WERI-Rb-1 (cell line): ENCODE measurements at places on chromosomes 6 and 20.

GRCh38 chr6:64266351-64266821 lies 630.8 kb downstream of the PHF3 start:
- DNase-seq = no peak

GRCh38 chr6:2171728-2172127 lies 73.7 kb downstream of the GMDS start:
- no peak for DNase-seq

DNA sequence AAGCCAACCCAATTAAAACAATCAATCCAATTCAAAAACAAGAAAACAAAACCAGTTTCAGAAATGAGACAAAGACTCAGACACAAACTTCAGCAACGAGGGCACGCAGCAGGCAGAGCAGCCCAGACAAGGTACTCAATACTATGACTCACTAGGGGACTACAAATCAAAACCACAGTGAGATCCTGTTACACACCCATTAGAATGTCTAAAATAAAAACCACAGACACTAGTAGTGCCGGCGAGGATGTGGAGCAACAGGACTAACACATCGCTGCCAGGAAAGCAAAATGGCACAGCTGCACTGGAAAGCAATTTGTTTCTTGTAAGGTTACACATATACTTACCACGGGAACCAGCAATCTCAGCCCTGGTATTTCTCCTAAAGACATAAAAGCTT lies 28.4 kb upstream of the MAS1L start:
- DNase-seq = no peak

DNA sequence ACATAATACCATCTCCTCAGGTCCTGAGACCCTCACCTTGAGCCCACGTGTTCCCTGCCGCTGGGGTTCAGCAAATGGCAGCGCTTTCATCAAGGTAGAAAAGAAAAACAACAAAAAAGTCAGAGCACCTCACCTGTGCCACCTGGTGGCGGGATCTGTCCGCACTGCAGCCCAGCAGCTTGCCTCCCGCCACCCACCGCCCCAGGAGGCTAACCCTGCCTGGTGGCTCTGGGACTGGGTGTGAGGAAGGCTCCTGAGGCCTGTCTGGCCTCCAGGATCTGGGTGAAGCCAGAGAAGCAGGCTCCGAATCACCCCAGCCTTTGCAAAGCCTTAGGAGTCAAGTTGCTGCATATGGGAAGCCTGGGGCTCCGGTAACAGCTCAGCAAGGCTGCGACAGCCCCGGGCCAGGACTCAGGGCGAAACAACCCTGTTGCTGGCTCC lies 270.8 kb downstream of the BMP7 start:
- DNase-seq = peak; percentile 22

DNA sequence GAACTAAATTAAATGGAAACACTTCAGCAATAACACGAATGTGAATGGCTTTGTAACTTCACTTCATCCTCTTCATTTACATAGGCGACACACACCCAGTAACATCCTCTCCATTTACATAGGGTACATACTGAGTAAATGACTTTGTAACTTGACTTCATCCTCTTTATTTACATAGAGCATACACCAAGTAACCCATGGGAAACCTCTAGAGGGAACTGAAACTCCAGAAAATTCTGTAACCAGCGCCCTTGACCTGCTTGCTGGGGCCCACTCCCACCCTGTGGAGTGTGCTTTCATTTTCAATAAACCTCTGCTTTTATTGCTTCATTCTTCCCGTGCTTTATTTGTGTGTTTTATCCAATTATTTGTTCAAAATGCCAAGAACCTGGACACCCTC lies 81.6 kb upstream of the OPRM1 start:
- DNase-seq = no peak

DNA sequence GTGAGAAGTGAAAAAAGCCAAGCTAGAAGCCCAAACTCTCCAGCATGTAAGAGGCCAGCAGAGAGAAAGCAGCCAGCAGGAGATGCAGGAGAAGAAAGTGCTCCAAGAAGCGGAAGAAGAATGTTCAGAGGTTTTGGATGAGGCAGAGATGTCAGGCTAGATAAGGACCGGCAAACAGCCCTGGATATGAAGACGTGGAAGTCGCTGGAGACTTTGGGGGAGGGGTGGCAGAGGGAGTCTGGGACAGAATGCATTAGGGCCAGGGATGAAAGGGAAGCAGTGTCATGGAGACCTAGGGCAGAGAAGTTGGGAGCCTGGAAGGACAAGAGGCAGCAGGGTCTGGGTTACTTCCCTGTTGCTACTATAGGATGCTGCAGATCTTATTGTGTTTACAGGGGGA lies 5.3 kb upstream of the SCUBE3 start:
- DNase-seq = no peak

DNA sequence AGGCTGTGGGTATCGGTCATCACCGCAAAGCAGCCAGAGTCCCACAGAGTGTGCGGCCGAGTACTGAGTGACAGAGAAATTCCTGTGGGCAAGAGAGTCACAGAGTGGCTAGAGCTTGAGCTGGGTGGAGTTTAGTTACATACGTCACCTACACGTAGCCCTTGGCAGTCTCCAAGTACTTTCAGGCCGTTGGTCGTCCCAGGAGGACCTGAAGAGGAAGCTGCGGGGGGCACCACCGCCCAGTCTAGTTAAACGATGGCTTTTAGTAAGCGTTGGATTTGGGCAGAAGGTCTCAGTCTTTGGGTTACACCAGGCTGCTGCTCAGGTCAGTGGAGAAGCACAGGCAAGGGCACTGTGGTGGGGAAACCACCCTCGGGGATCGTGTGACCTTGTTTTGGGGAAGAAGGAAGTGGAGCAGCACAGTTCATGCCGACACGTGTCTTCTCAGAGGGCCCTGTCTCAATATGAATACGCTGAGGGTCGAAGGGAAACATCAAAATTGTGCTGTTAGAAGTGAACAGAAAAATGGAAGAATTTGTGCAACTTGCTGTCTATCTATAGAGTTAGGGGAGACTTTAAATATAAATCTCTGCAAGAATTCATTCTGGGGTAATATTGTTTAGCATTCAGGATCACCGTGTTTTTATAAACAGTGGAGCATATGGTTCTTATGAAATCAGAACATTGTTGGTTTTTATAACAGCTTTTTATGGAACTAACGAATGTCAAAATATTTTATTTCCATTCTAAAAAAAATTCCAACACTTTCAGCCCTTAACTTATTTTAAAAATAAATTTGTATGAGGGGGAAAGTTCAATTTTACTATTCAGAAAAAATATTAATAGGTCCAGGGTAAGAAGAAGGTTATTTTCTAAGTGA lies 28.6 kb downstream of the KIF25 start:
- DNase-seq = no peak

DNA sequence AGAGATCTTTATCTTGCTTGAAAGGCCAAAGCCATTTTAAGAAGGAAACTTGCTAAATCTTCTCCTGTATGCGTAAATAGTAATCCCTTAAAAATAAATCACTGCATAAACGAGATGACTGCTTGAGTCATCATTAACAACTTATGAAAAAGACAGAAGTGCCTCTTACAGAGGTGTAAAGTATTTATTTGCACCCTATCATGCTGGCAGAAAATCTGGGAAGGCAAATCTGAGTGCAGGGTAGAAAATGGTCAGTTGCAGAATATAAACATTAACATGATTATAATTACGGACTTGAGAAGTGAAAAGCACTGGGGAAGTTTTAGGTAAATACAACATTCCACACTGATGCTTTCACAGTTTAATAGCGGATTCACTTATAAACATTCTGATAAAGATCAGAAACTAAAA lies 67.5 kb upstream of the FBXO30 start:
- DNase-seq = no peak

GRCh38 chr20:25073544-25073943 lies 8.4 kb downstream of the VSX1 start:
- no peak for DNase-seq

DNA sequence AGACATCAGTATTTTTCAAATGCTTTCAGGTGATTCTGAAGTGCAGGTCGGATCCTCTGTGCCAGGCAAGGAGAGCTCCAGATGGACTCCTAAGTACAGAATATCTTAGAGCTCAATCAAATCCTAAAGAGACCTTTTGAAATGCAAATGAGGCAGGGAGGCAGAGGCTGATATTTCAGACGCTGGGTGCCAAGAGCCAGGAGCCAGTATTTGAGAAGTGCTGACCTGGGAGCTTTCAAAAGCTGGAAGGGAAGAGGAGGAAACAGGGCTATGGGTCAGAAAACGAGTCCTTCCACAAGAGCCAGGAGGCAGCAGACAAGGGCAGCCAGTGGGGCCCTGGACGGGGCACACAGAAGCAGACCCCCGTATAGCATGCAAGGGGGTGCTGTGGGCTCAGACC lies 46.1 kb upstream of the DSN1 start:
- DNase-seq = no peak

- no peak for DNase-seq
These were observed 653.8 kb downstream of the MMUT start for GRCh38 chr6:48809245-48809644.

GRCh38 chr20:38501858-38502436 lies 29.3 kb downstream of the RALGAPB start:
- no peak for DNase-seq

DNA sequence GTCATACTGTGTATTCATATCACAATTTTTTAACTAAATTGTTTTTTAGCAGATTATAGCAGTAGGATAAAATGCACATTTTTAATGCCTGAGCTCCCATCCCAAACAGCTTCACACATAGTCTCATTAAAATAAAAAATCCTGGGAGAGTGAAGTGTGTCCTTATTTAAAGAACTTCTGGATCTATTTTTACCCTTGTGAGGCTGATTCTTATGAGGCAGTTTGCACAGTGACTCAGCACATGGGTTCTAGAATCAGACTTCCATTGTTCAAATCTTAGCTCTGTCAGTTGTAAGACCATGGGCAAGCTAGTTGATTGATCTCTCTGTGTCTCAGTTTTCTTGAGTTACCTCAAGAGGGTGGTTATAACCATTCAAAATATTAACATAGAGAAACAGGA lies 72.3 kb downstream of the MACROD2 start:
- DNase-seq = no peak

DNA sequence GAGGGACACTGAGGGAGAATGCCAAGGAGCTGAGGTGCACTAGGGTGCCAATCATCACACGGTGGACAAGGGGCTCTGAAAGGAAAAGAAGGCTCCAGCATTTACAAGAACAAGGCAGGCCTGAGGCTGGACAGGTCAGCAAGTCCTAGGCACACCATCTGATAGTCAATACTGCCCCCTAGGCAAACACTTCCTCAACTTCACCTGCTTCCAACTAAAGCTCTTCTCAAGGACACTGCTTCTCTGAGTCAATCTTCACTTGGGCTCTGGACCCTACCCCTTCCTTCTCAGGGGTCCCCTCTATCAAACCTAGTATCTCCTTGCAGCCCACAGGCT lies 37.7 kb upstream of the SLC4A11 start:
- DNase-seq = peak; percentile 54

DNA sequence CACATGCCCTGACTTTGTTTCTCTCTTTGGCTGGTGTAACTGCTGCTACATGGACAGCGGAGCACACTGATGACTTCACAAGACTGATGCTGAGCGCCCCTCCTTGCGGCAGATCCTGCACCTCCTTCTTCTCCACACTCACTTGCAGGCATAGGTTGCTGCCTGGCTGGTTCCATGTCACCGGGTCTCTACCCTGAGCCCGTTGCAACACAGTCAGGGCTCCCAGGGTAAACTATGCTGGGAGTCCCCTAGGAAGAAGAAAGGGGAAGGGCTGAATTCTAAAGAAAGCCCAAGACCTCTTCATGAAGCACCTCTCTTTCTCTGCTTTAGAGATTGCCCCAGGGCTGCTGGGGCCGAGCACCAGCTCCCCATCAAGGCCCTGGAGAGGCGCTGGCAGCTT lies 83.3 kb upstream of the DUSP22 start:
- no peak for DNase-seq

DNA sequence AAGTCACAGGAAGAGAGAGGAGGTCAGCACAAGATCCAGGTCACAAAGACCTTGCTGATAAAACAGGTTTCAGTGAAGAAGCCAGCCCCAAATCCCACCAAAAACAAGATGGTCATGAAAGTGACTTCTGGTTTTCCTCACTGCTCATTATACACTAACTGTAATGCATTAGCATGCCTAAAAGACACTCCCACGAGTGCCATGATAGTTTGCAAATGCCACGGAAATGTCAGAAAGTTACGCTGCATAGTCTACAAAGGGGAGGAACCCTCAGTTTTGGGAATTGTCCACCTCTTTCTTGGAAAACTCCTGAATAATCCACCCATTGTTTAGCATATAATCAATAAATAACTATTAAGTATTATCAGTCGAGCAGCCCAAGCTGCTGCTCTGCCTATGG lies 427.2 kb downstream of the RFPL4B start:
- DNase-seq = no peak

DNA sequence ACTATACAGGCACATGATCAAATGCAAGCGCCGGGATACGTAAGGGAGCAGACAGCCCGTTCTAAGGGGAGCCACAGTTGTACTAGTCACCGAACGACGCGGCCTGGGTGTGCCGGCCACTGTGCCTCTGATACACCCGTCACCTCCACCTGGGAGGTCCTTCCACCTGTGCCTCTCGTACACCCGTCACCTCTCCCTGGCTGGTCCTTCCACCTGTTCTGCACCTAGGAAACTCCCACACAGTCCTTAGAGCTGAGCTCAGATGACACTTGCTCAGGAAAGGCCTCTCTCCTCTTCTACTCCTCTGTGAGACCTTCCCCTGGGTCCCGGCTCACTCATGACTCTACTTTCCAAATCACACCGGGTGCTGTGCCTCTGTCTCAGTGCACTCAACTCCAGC lies 245.0 kb downstream of the TTLL2 start:
- DNase-seq = no peak

DNA sequence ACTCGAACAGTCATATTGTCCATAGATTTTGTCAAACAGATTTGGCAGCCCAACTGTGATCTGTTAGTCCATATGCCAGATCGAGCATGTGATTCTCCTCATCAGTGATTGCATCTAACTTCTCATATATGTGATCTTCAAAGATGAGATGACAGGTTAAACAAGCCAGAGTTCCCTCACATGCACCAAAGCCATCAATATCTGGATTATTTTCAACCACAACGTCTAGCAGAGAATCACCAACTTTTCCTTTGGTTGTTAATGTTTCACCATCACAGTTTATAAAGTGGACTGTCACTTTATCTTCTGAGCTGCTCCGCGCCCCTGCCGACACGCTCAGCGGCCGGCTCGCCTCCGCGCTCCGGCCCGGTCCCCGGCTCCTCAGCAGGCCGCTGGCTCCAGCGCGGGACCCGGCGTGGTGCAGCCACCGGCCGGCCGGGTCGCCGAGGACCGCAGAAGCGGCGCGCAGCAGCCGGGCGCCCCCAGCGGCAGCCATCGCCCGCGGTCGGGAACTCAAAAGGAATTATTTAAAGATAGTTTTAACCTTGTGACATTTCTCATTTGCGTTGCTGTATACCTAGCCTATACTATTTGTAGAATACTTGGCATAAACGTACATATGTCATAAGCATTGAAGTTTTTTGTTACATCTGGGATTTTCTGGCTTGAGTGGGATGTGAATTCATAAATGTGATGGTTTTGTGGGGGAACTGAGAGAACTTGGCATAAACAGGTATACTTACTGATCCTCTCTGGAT lies 40.1 kb upstream of the DYNLRB1 start:
- no peak for DNase-seq

DNA sequence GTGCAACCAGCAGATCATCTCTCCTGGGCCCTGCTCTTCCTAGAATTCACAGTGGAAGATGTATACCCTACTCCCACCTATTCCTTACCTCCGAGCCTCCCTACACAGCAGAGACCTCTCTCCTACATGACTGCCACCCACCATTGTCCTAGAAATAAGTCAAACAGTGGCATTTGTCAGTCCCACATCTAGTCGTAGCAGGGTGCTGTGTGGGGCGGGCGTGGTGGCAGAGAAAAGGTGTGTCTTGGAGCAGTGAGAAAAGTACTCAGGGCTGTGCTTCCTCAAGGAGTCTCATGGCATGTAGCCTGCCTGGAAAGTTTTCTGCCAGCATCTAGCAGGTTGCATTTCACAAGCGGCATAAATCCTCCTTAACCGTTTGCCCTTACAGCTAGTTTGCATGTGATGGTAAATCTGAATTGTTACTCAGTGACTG lies 59.4 kb upstream of the PTGIS start:
- no peak for DNase-seq
